ENCODE measurements at places on chromosomes 3 and 15. TPM values are rescaled to one million over a fixed set of nuclear protein-coding genes. Genes with fewer than 3 reads are reported as not detected.

ELL3 gene
- total RNA-seq = 6.1 TPM

RPSA gene
- total RNA-seq = 1,147 TPM

ACP3 gene
- 1.5 TPM for total RNA-seq

ACAP2 gene
- total RNA-seq = 47.4 TPM

FLNB gene
- total RNA-seq = 51.7 TPM

IL17RB gene
- 2.8 TPM for total RNA-seq

KIF9 gene
- 8.6 TPM for total RNA-seq

HCLS1 gene
- 34.2 TPM for total RNA-seq

Data from sigmoid colon (tissue), 7 donors.